Activated naive CD4-positive, alpha-beta T cell treated with anti-CD3 and anti-CD28 coated beads, Interleukin-2, amount 50 U/mL, for 72 hours (primary cell): ENCODE measurements at places on chromosomes 1 and 21.
A peak's percentile ranks its signal among the peaks of the same experiment; 100 is the strongest.

DNA sequence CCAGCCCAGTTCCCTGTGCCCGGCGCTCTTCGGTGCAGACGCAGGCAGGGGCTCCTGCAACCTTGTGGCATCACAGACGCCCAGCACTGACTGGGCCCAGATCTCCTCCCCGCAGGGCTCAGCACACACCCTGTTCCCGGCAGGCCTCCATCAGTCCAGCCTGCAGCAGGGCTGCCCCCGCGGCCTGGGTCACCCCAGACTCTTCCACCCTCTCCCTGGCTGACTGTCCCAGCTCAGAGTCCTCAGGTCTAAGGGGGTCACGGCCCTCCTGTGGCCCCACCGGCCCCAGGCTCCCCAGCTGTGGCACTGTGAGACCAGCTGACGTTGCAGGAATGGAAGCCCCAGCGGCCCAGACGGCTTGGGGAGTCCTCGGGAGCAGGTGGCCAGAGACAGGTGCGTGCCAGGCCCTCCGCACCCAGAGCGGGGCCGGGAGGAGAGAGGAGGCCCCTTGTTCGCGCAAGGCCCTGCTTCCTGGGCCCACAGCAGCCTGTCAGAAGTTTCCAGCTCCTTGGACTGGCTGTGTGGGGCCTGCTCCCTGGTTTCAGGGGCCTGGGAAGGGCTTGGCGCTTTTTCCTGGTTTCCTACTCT lies 4.2 kb downstream of the B3GALT6 start:
- no peak for DNase-seq

DNA sequence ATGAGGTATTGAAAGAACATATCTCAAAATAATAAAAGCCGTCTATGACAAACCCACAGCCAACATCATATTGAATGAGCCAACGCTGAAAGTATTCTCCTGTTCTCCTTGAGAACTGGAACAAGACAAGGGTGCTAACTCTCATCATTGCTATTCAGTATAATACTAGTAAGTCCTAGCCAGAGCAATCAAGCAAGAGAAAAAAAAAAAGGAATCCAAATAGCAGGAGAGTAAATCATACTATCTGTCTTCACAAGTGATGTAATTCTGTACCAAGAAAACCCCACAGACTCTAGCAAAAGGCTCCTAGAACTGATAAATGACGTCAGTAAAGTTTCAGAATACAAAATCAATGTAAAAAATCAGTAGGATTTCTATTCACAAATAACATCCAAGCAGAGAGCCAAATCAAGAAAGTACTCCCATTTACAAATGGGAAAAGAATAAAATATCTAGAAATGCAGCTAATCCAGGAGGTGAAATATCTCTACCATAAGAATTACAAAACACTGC lies 1632.8 kb downstream of the NCAM2 start:
- no peak for DNase-seq

GRCh38 chr1:21241771-21242581 lies 48.3 kb downstream of the ECE1 start:
- DNase-seq, result no peak

- DNase-seq, result no peak
These were observed 31.6 kb upstream of the NUF2 start for GRCh38 chr1:163290025-163290640.

DNA sequence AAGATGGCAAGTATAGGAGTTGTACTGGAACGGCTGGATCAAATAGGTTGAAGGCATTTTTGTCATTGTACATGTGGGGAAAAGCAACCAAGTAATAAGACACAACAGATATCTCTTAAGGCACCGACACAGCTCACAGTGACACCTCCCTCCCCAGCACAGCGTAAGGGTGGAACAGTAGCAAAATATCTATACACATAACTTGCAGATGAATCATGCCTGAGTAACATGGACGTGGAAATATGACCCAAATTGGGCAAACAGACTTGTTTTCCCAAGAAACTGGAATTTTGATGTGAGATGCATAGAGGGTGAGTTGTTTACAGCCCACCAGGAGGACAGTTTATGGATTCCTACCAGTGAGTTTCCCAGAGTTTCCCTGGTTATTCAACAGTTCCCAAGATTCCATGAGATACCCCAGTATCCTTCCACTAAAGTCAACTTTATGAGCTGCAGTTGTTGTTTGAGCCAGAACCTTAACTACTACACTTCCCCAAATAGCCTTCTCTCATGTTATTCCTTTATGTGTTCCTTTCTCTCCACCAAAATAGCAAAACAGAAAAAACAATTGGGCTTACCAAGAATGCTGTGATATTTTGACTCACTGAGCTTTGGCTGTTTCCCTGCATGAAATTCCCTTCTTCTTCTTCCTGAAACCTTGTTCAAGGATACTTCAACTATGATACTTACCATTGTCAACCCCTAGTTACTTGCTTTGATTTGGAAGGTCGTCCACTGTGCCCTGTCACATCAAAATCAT lies 7.1 kb upstream of the DR1 start:
- DNase-seq, result no peak

- DNase-seq, result no peak
These were observed 20.9 kb upstream of the RAB4A start for GRCh38 chr1:229249854-229250644.

DNA sequence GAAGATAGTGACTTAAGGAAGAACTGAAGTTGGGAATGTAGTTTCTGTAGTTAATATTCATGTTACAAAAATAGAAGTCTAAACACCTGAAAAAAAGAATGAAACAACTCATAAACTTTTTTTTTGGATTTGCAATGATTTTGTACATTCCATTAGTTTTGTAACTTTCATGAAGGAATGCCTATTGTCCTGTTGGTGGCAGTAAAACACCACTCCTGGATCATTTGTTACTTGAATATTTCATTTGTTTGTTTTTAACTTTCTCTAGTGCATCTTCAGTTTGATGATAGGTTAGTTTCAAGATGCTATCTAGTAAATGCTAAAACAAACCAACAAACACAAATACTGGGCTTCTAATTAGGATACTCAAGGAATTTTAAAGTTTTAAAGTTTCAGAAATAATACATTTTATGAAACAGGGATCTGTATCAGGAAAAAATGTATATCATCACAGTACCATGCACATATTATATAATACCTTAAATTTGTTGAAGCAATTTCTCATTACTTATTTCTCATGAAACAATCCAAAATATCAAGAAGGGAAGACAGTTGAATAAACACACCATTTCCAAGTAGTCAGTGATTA lies 229.7 kb upstream of the CACYBP start:
- DNase-seq, result no peak

DNA sequence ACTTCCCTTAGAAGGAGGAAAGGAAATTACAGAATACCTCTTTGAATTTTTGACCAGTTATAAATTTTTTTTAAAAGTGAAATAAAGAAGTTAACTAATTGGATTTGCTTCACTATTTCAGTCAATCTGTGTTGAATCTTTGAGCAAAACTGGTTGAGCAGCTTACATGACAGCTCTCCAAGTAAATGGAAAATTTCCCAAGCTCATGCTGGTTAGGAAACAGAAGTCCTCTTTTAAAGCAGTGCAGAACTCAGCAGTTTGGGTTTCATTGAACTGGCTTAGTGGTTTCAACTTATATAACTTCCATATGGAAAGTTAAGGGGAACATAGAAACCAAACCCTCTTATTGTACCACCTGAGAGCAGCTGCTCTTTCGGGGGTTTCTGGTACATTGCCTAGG lies 250.5 kb downstream of the PDE4B start:
- no peak for DNase-seq

DNA sequence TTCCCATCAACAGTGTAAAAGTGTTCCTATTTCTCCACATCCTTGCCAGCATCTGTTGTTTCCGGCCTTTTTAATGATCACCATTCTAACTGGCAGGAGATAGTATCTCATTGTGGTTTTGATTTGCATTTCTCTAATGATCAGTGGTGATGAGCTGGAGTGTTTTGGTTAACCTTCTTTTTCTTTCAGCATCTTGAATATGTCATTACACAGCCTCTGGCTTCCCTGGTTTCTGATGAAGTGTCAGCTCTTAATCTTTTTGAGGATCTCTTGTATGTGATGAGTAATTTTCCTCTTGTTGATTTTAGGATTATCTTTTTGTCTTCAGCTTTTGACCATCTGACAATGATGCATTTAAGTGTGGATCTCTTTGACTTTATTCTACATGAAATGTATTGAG lies 133.2 kb upstream of the GRIK3 start:
- no peak for DNase-seq

DNA sequence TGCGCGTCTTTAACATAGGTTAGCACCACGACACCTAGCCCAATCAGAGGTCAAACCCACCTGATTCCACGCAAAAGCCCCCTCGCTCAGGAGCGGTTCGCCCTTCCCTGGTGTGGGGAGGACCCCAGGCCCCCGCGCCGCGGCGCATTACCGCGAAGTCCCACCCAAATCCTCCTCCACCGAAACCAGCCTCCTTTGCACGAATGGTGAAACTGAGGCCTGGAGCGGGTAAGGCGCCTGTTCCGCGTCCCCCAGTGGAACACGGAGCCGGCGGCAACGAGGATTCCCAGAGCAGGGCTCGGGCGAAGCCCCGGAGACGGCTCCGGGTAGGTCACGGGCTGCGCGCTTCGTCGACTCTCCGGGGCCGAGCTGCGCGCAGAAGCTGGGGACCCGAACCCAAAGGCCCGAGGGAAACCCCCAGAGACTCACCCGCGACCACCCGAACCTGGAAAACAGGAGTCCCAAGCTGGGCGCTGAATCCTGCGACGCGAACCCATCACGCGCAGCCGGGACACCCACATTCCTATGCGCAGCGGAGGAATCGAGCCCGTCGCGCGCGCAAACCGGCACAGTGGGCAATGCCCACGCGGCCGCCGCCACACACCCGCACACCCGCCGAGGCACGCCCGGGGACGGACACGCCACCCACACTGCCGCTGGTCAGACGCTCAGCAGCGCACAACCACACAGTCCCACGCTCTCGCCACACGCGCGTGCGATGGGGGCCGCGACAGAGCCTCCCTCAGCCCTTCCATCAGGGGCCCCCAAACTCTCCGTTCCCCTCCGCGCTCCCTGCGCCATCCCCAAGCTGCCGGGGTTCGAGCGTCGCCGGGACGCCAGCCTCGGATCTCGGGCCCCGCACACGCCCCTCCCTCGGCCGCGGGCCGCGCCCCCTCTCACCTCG lies 507 bp downstream of the GLIS1 start:
- DNase-seq, result no peak

DNA sequence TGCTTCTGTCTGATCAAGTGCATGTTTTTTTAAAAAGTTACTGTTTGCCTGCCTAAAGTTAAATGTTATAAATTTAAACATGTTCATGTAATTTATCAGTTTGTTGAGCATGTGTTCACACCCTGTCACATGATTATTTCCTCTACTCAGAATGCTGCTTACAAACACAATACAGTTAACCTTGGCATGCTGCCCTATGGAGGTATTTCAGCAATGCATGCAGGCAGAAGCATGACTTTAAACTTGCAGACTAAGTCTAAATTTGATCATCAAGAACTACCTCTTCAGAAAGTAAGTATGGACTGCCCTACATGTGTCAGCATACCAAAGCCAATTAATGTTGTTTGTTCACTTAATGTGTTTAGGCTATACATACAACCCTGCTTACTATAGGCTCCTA lies 161.6 kb downstream of the LRRC40 start:
- DNase-seq, result no peak

DNA sequence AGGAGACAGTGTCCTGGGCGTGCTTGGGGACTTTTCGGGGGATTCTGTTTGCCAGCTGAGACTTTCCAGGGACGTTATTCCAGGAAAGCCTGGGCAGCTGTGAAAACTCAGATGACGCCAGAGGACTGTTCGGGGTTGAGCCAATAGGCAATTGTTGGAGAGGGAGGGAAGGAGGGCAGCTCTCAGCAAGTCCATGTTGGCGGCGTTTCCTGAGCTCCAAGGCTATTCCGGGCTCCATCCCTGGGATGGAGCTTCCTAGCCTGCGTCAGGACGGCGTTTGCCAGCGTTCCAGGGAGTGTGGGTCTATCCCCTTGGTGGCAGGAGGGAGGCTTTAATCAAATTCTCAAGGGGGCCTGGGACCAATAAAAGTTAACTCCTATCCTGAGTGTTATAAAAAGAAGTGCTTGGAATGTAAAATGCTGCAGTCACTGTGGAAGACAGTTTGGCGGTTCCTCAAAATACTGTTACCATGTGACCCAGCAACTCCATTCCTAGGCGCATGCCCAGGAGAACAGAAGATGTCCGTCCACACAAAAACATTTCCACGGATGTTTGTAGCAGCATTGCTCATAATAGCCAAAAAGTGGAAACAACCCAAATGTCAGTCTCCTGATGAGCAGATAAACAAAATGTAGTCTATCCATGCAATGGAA lies 15.2 kb downstream of the SLC27A3 start:
- no peak for DNase-seq

GRCh38 chr1:176541663-176542062 lies 78.7 kb downstream of the PAPPA2 start:
- no peak for DNase-seq

- peak; percentile 49 for DNase-seq
These were observed 64.8 kb downstream of the DNTTIP2 start for GRCh38 chr1:93814059-93814794.

DNA sequence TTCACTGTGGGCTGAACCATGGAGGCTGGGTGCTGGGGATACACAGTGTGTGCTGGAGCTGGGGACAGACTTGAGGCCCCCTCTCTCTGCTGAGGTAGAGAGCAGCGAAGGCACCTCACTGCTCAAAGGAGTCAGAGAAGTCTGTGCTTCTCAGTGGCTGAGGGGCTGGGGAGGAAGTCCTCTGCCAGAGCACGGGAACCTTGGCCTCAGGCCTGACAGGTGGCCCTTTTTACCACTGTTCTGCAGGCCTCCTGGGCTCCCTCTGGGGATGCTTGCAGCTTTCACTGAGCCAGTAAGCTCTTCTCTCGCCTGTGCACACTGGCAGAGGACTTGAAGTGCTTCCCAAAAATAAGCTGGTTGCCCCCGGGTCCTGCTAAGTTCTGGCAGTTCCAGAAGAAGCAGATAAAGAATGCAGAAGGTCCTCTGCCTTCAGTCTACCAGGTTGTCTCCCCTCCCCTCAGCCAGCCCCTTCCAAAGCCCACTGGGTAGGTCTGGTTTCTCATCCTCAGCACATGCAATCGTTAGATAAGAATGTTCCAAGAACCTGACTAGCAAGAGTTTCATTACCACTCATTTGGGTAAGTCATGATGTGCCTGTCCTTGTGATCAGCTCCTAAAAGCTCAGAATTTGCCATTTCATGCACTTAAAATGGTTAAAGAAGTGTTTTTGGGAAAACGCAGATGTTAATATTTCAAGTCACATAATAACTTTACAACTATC lies 53.9 kb downstream of the TENT5C start:
- DNase-seq, result peak; percentile 35

GRCh38 chr1:28143496-28144202 lies 32.8 kb downstream of the PTAFR start:
- DNase-seq, result no peak

DNA sequence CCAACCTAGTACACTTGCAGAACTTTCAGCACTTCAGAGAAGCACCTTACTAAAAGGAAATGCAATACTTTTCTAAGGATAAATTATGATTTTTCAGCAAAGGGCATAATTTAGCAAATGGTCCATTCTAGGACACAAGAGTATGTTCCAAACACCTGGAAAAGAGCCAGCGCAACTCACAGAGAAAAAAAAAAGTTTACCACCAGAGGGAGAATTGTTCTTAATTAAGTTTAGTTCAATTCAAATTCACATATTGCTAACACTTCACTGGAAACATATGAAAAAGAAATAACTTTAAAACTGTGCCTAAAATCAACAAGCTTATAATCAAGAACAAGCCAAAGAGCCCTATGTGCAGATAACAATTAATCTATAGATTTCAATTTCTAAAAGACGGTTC lies 338.1 kb downstream of the SEC16B start:
- no peak for DNase-seq
